ENCODE measurements at places on chromosomes 16 and 17. TPM values are rescaled to one million over a fixed set of nuclear protein-coding genes. Genes with fewer than 3 reads are reported as not detected.
A peak's percentile ranks its signal among the peaks of the same experiment; 100 is the strongest.

DNA sequence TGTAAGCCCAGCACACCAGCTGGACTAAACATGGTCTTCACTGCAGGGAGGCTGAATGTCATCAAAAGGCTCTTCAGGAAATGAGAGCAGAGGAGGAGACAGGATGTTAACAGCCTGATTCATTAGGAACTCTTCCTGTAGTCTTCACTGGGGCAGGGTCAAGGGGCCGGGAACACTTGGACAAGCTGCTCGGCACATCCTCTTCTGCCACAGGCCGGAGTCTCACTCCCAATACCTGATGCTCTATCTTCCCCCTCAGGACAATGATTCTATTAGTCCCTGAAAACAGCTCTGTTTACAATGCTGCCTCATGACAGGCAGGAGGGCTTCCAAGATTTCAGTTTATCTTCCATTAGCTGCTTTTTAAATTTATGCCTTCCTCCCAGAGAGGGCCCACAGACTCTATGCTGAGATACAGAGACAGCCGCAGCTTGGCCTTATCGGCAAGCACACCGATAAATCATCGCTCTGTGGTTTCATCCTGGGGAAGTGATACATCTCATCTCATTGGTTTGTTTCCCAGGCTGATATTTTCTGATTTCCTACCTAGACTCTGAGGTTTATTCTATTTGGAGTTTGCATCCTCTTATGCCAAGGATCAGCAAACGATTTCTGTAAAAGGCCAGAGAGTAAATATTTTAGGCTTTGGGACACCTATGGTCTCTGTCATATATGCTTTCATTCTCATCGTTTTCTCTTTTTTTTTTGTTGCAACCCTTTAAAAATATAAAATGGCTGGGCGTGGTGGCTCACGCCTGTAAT lies 214.0 kb upstream of the ASIC2 start:
- H3K4me3 ChIP-seq = no peak overlapping the region
- H3K27ac ChIP-seq = no peak overlapping the region
- no peak for DNase-seq
- H3K36me3 ChIP-seq = no peaks in the 10 kb centered on the region
- H3K27me3 ChIP-seq = no peaks in the 10 kb centered on the region

DNA sequence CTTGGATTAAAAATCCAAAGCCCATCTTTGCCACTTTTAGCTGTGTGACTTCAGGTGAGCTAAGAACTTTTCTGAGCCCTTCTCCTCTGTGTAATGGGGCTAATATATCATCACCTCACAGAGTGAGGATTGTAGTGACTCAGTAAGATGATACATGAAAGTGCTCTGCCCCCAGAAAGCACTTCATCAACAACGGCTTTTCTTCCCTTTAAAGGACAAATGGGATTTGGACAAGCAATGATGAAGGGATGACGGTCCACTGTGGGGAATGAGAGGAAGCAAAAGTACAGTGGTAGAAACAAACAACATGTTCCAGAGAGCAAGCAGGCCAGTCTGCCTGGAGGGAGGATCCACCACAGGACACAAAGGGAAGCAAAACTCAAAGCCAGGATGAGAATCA lies 14.3 kb upstream of the TMED6 start:
- no peak overlapping the region for H3K27ac ChIP-seq
- DNase-seq = no peak
- no peak overlapping the region for H3K4me3 ChIP-seq

DNA sequence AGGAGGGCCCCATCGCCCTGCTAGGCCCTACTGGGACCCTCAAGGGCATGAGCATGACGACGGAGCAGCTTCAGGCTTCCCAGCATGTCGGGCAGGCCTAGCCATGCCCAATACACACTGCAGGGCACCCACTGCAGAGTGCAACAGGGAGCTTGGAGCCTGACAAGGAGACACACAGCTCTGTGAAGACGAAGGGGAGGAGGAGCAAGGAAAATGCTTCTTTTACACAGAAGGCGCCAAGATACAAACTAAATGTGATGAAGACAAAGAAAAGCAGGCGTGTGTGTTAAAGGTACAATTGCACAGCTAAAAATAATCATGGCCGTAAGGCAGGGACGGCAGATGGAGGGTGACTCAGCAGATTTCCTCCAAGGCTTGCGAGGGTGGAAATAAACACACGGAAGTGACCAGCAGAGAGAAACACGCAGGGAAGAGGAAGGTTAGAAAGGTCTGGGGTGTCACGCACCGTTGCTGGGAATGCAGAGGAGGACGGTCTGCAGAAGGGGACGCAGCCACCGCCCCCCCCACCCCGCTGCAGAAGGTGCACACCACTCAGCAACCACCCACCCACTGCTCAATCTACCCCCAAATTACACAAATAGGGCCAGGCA lies 108.5 kb downstream of the ZNF778 start:
- H3K36me3 ChIP-seq = no peaks in the 10 kb centered on the region
- H3K27ac ChIP-seq = peak overlapping the region; percentile 69

The VAC14 gene
- 21.1 TPM for total RNA-seq

The OTOP3 gene
- total RNA-seq = not detected

GRCh38 chr16:12062343-12063003 lies 85.9 kb downstream of the SNX29 start:
- DNase-seq = no peak
- no peaks in the 10 kb centered on the region for H3K36me3 ChIP-seq
- H3K4me1 ChIP-seq = peaks cover 18% of the 10 kb centered on the region
- no peak overlapping the region for H3K4me3 ChIP-seq
- no peak overlapping the region for H3K27ac ChIP-seq
- no peaks in the 10 kb centered on the region for H3K27me3 ChIP-seq

Data from ovary (tissue), 10 donors.